Stimulated activated CD4-positive, alpha-beta T cell treated with anti-CD3 and anti-CD28 coated beads, Interleukin-15, amount 100 ng/mL, for 1 hour (primary cell): ENCODE measurements at places on chromosomes 4 and X.

GRCh38 chr4:154911608-154912098 lies 130.6 kb downstream of the RBM46 start:
- no peak for DNase-seq

GRCh38 chr4:67037504-67038227 lies 507.6 kb downstream of the CENPC start:
- DNase-seq = no peak

DNA sequence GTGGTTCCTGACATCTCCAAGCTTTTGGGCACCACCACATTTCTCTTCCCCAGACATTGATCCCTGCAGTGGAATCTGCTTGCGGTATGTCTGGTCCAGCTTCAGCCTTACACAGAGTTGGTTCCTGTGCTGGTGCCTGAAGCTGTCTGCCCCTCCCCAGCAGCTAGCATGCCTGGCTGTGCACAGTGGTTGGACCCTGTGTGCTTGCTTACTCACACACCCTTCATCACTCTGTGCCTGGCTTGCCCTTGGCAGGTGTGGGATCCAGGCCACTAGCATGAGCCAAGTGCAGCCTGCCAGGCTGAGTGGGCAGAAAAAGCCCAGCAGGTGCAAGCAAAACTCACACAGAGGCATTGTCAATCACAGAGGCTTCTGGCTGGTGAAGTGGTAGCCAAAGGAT lies 473.8 kb downstream of the ACTRT1 start:
- DNase-seq = no peak

GRCh38 chrX:46576458-46576857 lies 2.9 kb downstream of the CHST7 start:
- DNase-seq = no peak

DNA sequence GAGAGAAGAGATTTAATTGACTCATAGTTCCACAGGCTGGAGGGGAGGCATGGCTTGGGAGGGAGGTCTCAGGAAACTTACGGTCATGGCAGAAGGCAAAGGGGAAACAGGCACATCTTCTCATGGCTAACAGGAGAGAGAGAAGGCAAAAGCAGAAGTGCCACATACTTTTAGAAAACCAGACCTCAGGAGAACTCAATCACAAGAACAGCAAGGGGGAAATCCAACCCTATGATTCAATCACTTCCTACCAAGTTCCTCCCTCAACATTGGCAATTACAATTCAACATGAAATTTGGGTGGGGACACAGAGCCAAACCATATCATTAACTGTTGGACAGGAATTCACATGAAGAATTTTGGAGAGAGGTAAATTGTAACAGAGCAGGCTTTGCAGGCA lies 485.3 kb upstream of the PITX2 start:
- no peak for DNase-seq

DNA sequence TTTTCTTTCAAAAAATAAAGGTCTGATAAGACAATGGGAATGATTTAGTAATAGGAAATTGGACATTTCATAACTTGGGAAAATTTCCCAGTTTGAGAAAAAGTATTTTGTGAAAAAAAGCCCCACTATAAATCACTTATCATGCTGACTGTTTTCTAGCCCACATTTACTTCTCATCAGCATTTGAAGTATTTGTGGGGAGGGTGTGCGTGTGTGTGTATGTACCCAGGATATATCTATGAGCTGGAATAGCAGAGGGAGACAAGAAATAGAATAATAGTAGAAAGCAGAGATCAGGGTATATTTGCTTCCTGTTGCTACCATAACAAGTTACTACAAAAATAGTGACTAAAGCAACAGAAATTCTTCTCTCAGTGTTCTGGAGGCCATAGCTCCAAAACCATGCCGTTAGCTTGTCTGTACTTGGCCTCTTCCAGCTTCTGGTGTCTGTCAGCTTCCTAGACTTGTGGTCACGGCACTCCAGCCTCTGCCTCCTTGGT lies 139.8 kb downstream of the PTTG2 start:
- DNase-seq = no peak

GRCh38 chr4:38390969-38391545 lies 272.9 kb upstream of the KLF3 start:
- no peak for DNase-seq

DNA sequence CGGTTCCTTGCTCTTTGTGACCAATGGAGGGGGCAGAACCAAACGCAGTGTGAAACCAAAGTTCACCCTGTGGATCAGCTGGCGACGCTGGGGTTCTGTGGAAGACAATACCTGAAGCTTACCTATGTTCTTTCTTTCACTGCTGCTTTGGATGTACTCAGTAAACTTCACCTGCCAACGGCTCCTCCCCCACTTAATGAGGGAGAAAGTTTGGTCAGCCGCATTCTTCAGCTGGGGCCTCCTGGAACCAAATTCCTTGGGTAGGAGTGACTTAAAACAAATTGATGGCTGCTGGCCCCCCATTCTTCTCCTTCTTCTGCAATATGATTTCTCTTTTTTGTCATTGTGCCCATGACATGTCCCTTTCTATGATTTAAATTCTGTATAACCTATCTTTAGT lies 282.4 kb downstream of the ANK2 start:
- no peak for DNase-seq

DNA sequence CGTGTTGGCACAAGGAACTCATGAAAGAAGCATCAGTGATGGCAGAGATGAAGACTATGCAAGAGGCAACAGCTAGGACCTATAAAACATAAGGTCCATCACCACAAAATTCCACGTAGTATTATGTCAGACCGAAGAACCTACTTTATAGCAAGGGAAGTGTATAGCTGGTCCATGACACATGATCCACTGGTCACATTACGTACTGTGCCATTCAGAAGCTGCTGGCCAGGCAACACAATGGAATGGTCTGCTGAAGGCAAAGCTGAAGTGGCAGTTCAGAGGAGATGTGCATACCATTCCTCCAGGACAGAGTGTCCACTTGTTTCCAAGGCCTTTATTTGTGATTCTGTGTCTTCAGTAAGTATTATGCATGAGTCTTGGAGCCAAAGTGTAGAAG lies 215.5 kb upstream of the UGT8 start:
- no peak for DNase-seq

- DNase-seq = no peak
Measured at GRCh38 chr4:168119100-168119499, 26.8 kb downstream of the ANXA10 start.

DNA sequence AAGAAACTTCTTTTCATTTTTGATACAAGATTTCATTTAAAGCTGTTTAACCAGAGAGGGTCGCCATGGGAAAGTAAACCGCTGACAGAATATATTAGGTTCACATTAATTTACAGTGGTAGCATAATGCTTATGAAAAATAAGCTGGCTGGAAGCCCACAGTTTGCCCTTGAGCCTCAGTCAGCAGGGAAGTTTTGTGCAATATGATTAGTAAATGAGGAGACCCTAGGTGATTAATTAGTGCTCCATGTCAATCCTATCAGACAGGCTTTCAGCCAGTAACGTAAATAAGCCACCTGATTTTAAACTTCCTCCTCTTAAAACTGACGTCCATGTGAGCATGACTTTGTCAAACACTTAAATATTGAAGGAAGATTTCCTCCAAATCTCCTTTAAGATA lies 134.2 kb downstream of the TSPAN5 start:
- DNase-seq = no peak

DNA sequence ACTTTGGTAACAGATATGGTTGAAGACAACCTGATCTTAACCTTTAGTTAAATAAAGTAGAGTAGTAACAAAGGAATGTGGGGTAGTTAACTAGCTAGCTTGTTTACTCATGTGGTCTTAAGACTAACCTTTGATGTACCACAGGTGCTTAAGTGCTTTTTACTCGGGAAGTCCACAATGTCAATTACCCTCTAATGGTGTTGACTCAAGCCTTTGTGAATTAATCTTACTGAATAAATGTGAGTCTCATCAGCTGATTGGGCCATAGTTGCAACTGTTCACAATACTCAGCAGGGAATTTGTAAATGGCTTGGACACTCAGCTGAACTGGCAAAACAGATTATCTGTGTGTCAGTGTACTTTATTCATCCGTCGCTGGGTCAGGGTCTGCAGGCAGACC lies 119.0 kb upstream of the UGT8 start:
- DNase-seq = no peak

DNA sequence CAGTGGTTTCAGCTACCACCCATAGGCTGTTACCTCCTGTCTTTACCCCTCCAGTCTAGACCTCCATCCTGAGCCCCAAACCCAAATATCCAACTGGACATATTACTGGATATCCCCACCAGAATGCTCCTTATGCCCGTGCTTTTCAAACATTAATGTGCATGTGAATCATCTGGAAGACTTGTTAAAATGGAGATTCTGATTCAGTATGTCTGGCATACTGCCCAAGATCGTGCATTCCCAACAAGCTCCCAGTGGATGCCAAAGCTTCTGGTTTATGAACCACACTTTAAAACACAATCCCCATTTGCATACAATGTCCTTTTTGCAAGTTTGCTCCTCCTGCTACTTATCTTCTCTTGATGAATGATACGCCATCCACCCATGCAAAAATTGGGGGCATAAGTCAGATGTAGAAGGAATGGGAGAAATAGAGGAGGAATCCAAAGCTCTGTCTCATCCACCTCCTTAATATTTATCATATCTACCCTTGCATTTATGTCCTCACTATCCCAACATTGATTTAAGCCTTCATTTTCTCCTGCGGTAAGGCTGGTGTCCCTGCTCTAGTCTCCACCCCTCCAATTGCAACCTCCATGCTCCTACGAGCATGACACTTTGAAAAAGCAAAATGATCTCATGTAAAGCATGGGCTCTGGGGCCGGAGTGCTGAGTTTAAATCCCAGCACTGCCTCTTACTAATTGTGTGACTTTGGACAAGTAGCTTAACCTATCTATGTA lies 7.4 kb upstream of the PGRMC1 start:
- DNase-seq = no peak

GRCh38 chrX:3743801-3744439 lies 30.5 kb upstream of the PRKX start:
- DNase-seq = peak; percentile 10
